K562 (cell line): ENCODE measurements at places on chromosomes 5 and 9. TPM values are rescaled to one million over a fixed set of nuclear protein-coding genes. Genes with fewer than 3 reads are reported as not detected.

The HIGD2A gene
- total RNA-seq: 150 and 154 TPM in 2 replicates

The FOXD4L4 gene
- 0.11 TPM in 1 of 2 replicates, not detected in the other for total RNA-seq

The ZNF608 gene
- total RNA-seq: 1.5 and 2.3 TPM in 2 replicates

The FOXI1 gene
- total RNA-seq: not detected in 2 replicates

The CLIC3 gene
- 0.18 and 0.29 TPM in 2 replicates for total RNA-seq

The PCDHA11 gene
- total RNA-seq: not detected in 2 replicates

The BRINP1 gene
- total RNA-seq: not detected in 2 replicates

The GOLGA1 gene
- 9.5 and 10.5 TPM in 2 replicates for total RNA-seq

The LRRC14B gene
- not detected in 2 replicates for total RNA-seq

The TRIM7 gene
- 10.3 and 12.4 TPM in 2 replicates for total RNA-seq

The KIF24 gene
- total RNA-seq: 4.7 and 5.0 TPM in 2 replicates

The PCDHB15 gene
- total RNA-seq: 0.07 TPM in 1 of 2 replicates, not detected in the other
